GDM1 (cell line): ENCODE measurements at places on chromosomes 6 and 20.

GRCh38 chr6:127966616-127967015 is 65.8 kb upstream of the THEMIS start:
- DNase-seq = no peak

- no peak for DNase-seq
Observed at GRCh38 chr20:13348311-13349234, 127.5 kb downstream of the ISM1 start.

- DNase-seq = no peak
Observed at GRCh38 chr6:73742433-73742832, 46.4 kb downstream of the CD109 start.

DNA sequence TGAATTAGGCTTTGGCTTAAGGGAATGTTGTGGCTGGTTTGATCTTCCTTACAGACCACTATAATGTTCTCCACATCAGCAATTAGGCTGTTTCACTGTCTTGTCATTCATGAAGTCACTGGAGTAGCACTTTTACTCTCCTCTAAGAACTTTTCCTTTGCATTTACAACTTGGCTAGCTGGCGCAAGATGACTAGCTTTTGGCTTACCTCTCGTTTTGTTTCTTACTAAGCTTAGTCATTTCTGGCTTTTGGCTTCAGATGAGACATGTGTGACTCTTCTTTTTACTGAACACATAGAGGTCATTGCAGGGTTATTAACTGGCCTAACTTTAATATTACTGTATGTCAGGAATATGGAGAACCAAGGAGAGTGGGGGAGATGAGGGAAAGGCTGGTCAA is 143.2 kb downstream of the PTCHD4 start:
- DNase-seq = no peak

GRCh38 chr20:21262812-21263211 is 40.3 kb upstream of the XRN2 start:
- no peak for DNase-seq

DNA sequence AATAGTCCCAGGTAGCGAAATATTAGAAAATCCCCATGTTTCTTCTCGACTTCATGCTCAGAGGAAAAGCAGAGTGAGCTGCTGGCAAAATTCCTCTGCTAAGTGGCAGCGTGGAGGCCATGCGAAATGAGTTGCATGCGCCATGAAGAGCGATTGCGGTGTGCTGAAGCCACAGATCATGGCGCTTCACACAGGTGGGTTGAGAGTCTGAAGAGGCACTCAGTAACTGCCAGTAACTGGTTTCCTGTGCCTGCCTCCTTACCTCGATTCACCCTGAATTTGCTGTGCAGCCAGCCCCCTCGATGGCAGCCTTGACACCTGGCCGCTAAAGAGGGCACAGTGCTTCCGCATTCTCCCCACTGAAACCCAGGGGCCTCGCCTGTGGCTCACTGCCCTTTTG is 301.5 kb downstream of the NRN1 start:
- DNase-seq = no peak

DNA sequence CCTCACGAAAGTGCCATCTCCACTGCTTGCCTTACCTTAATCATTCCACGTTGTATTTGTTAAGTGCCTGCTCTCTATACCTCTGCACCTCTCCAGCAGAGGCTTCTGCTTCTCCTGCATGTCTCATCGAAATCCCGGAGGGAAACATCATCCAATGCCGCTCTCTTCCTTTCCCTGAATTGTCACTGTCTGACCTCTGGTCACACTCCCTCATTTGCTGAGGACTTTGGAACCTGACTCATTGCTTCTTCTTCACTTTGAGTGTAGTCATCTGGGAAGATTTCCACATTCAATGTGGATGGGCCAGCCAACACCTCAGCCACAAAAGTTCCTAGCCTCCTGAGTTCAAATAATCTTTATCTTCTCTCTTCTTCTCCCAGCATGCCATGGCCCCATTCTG is 78.9 kb upstream of the BEND6 start:
- DNase-seq = no peak
